ENCODE measurements at places on chromosomes 16 and 17.

GRCh38 chr17:57551321-57552079 is 193.6 kb downstream of the CCDC182 start:
- DNase-seq = peak; percentile 76

DNA sequence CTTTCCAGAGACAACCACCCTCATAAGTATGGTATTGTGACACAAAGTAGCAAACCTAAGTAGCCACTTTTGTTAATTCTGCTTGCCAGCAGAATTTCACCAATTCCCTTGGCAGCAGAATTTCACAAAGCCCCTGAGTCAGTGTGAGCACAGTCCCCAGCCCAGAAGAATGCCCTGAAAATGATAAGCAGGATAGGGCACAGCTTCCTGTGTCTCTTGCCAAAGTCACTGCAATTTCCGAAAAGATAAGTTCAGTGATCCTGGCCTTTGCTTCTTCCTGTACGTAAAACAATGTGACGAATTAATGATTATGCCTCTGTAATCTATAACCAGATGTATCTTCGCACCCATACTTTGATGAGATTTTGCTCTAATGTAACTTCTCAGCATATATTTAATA is 16.0 kb upstream of the WIPF2 start:
- no peak for DNase-seq

DNA sequence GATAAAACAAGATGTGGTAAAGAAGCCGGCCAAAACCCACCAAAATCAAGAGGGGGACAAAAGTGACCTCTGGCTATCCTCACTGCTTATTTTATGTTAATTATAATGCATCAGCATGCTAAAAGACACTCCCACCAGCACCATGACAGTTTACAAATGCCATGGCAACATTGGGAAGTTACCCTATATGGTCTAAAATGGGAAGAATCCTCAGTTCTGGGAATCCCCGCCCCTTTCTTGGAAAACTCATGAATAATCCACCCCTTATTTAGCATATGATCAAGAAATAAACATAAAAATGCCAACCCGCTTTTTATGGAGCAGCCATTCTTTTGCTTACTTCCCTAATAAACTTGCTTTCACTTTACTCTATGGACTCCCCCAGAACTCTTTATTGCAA is 25.6 kb downstream of the CMTR2 start:
- no peak for DNase-seq

GRCh38 chr16:15808071-15808470 is 48.8 kb downstream of the MYH11 start:
- DNase-seq = no peak

GRCh38 chr16:1696863-1697262 is 9.1 kb upstream of the MAPK8IP3 start:
- DNase-seq = no peak

GRCh38 chr16:1858189-1858865 is 13.6 kb downstream of the MEIOB start:
- no peak for DNase-seq

- DNase-seq = no peak
These were observed 15.0 kb upstream of the MYLK3 start for GRCh38 chr16:46763147-46763546.

- no peak for DNase-seq
These were observed 394.1 kb downstream of the WWOX start for GRCh38 chr16:78493573-78493972.

DNA sequence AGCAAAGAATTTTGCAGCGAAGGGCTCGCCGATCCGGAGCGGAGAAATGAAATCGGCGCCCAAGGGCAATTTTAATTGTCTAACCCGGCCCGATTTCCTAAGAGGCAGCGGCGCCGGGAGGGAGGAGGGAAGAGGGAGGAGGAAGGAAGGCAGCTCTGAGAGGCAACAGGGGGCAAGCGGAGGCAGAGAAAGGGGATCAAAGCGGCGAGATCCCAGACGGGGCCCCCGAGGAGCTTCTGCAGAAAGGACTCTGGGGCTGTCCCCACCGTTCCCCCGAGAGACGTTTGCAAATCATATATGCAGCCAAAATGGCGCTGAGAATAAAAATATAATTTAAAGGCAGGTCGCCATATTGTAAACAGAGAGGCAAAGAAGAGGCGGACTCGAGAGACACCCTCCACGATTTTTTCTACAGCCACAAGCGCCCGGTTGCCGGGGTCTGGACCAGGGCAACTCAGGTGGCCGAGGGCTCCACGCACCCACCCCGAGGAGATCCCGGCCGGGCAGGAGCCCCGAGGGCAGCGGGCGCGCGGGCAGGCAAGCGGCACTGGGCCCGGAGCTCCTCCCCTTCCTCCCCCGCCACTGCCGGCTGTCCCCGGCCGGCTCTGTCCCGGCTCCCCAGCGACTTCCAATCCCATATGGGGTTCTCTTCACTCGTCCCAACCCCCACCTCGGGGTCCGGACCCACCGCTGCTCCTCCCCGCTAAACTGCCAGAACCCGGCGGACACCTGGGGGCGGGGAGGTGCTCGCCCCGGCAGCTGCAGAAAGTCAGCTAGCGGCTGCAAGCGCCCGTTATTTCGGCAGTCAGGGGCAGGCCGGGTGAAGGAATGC is 1.9 kb downstream of the PHF12 start:
- peak; percentile 56 for DNase-seq

DNA sequence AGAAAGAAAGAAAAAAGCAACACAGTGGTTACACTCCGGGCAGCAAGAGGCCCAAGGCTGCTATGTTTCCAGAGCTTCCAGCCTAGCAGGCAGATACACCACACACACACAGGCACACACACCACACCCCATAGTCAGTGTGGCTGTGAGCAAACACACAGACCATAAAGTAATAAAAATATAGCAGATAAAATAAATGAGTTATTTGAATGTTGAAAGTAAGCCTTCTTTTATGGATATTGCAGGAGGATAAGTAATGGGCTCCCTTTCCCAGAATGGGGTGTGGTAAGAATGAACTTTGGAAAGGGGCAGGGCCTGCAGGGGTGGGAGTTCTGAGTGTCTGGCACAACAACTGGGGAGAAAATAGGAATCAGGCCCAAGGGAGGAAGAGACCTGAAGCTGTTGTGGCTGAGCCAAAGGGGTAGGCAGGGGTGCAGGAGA is 4.8 kb upstream of the CDK5RAP3 start:
- DNase-seq = no peak

DNA sequence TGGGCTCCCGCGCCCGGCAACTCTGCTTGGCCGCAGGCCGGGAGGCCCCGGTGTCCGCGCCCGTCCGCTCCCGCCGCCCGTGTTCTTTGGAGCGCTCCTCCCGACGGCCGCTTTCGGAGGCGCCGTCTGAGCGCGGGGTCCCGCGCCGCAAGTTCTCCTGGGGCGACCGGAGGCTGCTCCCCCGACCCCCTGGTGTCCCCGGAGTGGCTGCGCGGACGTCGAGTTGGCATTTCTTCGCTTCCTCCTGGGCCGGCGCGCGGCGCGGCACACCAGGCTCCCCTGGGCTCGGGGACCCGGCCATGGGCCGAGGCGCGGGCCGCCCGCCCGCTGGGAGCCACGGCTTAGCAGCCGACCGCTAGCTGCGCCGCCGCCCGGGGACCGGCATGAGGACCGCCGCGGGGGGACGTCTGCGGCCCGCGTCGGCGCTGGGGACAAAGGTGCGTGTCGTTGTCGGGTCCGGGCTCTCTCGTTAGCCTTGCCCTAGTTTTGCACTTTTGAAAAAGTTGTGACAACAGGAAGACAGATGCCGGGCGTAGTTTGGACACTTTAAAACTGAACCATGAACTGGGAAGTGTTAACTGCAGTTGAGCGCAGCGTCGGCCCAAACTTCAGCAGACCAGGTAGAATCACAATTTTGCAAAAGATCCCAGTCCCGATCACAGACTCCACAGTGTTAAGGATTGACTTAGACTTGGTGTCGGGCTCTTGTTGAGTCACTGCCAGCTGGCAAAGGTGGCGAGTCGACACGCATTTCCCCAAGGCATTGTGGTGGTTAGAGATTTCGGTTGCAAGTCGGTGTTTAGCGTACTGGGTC is 700 bp downstream of the UBN1 start:
- no peak for DNase-seq

DNA sequence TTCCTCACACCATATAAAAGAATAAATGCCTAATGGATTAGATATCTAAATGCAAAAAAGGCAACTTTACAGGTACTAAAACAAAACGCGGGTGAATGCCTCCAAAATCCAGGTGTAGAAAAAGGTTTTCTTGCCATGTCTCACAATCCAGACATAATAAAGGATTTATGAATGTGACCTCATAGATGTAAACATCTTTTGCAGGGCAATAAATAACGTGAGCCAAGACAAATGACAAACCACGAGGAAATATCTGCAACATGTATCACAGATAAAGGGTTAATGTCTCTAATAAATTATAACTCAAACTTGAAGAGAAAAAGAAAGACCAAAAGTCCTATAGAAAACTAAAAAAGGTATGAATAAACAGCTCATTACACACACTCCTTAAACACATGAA is 180.7 kb downstream of the PARN start:
- DNase-seq = no peak

DNA sequence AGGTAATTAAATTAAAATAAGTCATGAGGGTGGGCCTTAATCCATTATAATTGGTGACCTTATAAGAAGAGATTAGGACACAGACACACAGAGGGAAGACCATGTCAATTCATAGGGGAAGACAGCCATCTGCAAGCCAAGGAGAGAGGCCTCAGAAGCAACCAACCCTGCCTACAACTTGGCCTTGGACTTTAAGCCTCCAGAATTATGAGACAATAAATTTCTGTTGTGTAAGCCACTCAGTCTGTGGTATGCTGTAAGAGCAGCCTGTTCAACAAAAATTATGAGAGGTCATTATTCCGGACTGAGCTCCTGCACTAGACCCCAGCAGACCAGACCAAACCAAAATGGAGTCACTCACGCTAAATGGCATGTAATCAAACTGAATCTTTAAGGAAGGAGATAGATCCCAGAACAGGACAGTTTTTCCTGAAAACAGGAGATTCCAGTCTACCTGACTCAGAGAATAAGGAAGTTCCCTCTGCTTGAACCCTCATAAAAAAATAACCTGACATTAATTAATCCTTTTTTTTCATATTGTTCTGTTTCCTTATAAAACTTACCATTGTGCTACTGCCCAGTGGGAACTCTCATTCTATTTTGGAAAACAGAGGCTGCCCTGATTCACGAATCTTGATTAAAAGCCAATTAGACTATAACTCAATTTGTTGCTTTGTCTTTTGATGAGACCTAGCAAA is 74.3 kb downstream of the DNAH3 start:
- no peak for DNase-seq

GRCh38 chr17:30219833-30220232 is 15.7 kb downstream of the SLC6A4 start:
- peak; percentile 35 for DNase-seq

- DNase-seq = no peak
These were observed 13.3 kb upstream of the PITPNM3 start for GRCh38 chr17:6569370-6570285.

Measured in WERI-Rb-1 (cell line).